Esophagus squamous epithelium (tissue), 5 donors: ENCODE measurements at places on chromosomes 16 and 17.

DNA sequence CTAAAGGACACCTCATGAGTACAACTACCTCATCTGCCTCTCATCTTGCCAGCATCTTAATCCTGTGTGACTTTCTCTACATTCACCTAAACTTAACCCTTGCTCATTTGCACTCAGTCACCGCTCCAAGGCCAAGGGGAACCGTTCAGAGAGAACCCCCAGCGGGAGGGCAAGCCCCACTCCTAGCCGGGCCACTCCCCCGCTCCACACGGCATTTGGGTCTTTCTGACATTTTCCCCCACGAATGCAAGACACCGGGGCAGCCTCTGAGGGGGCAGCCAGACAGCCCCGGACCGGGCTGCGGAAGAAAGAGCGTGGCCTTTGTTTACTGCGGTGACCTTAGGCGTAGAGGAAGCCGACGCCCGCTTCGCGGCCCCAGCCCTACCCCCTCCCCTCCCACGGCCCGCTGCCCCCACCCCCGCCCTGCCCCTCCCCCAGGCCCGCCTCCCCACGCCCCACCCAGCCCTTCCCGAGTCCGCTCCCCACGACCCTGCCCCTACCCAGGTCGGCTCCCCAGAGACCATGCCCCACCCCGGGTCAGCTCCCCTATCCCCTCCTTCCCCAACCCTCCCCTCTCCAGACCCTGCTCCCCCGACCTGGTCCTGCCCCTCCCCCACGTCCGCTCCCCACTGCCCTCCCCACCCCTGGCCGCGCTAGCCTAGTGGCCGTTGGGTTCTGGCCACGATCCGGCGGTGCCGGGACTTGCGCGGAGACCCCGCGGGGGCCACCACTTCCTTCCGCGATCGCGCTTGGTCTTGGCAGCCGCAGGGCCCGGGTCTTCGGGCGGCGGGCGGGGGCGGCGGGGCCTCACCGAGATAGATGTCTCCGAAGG, 789 bp downstream of the CSNK1D start:
- no peak for DNase-seq

DNA sequence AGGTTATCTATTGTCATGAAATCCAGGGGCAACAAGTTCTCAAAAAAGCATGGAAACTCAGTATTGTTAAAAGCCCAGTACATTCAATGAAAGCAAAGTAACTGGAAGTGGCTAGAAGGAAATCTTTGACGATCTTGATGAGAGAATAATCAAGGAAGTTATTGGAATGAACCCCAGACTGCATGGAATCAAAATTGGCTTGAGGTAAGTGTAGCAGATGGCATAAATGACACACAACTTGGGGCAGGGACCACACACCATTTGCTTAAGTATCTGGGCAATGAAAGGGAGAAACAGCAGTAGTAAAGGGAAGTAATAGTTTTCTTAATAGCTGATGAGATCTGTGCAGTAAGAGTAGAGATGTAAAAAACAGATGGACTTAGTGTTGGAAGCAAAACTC, 238.0 kb downstream of the HS3ST3A1 start:
- no peak for DNase-seq

GRCh38 chr16:79598348-79599181, 2.0 kb downstream of the MAF start:
- no peak for DNase-seq

DNA sequence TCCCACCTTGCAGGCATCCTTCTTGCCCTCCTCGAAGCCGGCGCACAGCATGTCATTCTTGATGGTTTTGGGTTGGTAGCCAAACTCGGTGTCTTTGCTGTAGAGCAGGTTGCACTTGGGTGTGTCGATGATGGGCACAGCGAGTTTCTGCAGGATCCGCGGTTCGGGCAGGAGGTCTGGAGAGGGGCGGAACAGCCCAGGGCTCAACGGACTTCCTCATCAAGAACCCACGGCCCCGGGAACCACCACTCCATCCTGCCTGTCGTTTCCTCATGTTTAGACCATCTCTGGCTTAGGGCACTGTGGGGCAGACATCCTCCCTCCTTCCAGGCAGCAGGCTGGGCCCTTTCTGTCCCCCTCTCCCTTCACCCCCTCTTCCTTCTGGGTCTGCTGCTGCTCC, 6.5 kb downstream of the PRSS27 start:
- no peak for DNase-seq

- DNase-seq, result no peak
Observed at GRCh38 chr16:51900221-51900780, 646.6 kb downstream of the TOX3 start.

GRCh38 chr16:57826706-57827625, 24.7 kb upstream of the KIFC3 start:
- no peak for DNase-seq

DNA sequence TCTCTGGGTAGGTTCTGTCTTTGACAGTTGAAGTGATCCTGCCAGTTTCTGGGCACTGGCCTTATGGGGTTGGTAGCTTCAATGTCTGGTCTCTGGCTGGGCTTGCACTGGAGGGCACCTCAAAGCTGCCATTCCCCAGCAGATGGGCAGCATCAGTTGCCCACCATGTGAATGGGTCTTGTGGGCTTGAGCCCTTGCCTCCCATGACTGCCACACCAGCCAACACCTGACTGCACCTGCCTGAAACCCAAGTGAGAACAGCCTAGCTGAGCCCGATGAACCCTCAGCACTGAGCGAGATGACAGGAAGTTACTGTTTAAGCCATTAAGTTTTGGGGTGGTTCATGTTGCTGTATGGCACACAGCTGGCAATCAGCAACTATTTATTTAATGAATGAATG, 69.1 kb upstream of the AXIN2 start:
- DNase-seq, result no peak
